ENCODE measurements at places on chromosomes 12 and 14.

GRCh38 chr12:91210618-91211017 is 28.0 kb upstream of the DCN start:
- DNase-seq = no peak

DNA sequence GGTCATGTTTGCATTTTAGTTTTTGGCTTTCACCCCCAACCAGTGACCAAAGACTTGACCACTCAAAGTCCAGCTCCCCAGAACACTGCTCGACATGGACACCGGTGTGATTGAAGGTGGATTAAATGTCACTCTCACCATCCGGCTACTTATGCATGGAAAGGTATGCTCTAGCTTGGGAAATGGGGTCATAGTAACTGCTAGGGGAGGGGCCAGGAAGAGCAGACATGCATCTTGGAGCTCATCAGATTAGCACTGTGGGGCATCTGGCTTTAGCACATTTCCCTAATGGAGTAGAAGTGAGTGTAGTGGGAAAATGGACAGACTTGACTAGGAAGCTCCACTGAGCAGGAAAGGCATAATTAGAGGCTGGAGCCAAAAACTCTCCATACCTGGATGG is 2.8 kb downstream of the PCBP2 start:
- DNase-seq = no peak

DNA sequence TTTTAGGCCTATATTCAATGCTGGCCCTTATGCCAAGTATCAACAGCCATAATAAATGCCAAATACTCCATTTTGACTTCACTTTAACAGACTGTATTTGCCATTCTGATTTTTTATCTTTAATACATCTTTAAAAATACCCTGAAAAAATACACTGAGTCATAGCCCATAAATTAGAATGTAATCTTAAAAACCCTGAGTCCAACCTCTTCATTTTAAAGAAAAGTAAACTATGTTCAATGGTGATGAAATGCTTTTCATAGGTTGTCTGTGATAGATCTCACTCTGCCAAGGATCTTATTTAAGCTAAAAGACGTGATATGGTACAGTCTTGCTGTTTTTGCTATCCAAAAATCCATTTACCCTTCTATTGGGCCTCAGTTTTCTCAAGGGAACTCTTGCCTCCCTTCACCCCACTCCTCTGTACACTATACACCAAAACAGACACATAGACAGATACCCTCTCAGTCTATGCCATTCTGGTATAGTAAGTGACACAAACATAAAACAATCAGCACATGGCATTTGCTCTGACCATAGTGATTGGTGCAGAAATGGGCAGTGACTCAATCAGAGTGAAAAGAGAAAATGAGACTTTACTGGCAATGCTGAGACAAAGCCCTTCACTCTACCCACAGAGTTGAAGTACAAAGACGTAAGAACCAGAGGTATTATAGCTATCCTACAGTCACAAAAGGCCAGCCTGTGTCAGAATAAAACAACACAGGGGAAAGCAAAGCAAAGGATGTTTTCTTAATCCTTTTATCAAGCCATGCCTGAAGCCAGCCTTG is 49.1 kb downstream of the BTG1 start:
- DNase-seq = no peak

DNA sequence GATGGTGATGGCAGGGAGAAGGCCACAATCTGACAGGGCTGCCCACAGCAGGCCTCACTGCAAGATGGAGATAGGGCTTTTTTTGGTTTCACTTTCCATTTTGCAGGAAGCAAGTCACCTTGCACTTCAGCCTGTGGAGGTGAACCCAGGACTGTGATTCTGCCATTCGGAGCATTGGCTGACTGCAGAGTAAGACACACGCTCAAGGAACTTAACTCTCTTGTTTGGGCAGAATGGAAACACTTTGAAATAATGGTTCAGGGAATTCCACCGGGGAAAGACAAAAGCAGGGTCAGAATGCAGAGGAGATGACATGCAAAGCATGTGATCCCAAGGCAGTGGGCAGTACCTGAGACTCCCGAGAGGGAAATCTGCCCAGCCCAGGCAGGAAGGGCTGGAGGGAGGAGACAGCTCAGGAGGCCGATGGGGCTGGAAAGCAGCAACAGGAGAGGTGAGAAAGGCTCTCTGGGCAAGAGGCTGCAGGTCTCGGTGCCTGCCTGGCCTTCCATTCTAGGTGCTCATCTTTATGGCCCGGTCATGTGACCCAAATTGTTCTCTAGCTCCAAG is 58.7 kb upstream of the PRMT8 start:
- no peak for DNase-seq

GRCh38 chr12:18580291-18580690 is 157.5 kb downstream of the PLCZ1 start:
- DNase-seq = no peak

- DNase-seq = no peak
Observed at GRCh38 chr12:79020106-79020505, 155.5 kb downstream of the SYT1 start.

GRCh38 chr12:96112733-96113132 is 77.3 kb upstream of the LTA4H start:
- no peak for DNase-seq

DNA sequence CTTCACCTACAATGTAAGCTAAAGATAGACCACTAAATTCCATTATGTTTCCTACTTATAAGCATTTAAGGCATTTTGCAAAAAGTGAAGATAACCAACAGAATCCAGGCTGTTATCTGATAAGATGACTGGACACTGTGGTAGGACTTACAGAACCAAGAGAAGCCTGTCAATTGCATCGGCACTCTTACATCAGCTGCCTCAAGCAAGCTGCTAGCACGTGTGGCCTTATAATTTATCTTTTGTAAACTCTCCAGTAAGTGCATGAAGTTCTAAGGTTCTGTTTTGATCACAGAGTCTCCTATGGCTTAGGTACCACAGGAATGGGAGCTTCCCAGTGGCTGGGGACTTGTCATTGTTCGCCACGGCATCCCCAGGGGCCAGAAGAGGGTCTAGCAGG is 88.7 kb downstream of the TRAFD1 start:
- DNase-seq = no peak

GRCh38 chr12:32864731-32865130 is 31.8 kb downstream of the PKP2 start:
- no peak for DNase-seq

DNA sequence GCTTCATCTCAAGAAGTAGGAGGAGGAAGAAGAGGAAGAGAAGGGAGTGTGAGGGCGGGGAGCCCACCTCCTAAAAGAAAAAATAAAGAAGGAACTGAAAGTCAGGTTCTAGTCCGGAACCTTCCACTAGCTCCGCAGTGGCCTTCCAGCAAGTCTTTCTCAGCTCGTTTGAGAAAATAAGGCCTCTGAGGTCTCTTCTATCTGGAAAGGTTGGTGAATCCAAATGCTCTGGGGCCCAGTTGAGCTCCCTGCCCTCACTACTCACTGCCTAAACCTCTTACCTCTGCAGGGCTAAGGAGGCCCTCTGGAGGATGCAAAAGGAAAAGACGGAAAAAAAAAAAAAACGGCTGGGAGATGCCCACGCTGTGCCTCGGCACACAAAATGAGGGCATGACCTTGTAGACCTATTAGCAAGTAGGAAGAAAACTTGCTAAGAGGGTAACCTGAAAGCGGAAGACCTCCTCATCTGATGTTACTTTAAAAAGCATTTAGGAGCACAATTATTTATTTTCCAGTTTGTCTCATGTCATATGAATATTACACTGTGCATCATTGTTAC is 35.9 kb downstream of the FBLN5 start:
- peak; percentile 30 for DNase-seq

- no peak for DNase-seq
Observed at GRCh38 chr12:1501695-1502378, 92.5 kb downstream of the FBXL14 start.

DNA sequence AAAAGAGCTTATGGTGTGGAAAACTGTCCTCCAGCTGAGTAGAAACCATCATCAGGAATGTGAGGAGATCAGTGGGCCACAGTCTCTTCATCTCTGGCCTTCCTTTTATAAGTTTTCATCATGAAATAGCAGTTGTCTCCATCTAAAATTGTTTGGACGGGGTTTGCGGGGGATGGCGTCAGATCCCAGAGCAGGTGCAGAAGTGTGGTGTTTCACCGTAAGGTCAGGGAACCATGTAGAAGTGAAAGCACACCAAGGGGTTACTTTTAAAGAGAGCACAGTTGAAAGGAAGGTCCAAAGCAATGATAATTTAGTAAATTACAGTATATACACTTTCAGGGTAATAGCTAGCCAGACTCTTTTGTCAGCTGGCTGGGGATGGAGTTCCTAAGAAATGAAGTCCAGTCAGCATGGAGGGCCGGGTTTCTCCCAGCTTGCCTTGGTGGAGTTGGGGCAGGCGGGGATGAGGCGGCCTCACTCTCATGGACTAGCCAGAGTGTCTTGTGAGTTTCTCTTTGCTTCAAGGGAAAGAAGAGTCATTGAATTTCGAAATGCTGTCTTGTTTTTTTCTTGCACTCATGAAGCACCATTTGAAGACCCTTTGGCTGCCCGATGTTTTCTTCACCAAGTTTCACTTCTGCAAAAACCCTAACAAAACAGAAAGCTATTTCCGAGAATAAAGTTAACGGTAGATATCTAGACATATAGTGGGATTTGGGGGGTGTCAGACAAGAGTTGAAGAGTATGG is 100.6 kb downstream of the ETV6 start:
- no peak for DNase-seq

DNA sequence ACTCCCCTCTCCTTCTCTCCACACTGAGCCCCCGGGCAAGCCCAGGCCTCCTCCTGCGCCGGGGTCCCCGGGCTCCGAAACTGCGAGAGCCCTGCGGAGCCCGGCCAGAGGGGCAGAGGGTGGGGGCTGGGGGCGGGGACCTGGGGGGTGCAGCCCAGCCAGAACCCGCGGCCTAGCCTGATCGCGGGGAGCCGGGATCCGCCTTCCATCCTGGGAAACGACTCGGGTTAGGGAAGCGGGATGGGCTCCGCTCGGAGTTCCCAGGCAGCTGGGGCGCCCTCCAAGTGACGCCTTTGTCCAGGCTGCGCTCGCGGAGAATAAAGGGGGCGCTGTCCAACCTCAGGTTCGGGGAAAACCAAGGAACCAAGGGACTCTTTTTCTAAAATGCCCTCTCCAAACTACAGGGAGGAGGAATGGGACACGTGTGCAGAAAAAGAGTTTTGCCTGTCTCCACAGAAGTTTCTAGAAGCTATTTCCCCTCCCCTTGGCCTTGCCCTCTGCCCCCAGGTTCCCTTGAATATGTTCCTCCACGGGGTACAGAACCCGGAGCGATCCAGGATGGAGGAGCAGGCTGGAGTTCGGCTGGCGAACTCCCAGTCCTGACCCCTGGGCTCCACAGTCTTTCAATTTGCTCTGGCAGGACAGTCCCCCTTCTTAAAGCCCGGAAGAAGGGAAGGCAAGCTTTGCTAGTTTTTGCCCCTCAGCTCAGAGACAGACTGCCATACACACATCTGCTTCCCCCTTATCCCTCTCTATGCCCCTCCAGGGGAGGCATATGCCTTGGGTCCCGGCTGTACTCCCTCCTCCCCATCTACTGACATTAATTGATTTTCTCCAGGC is 13.9 kb downstream of the NKX2-1 start:
- DNase-seq = no peak
